ENCODE measurements at places on chromosomes 7 and 10.

GRCh38 chr7:1548438-1548831 lies 7.6 kb downstream of the TMEM184A start:
- no peak for DNase-seq

DNA sequence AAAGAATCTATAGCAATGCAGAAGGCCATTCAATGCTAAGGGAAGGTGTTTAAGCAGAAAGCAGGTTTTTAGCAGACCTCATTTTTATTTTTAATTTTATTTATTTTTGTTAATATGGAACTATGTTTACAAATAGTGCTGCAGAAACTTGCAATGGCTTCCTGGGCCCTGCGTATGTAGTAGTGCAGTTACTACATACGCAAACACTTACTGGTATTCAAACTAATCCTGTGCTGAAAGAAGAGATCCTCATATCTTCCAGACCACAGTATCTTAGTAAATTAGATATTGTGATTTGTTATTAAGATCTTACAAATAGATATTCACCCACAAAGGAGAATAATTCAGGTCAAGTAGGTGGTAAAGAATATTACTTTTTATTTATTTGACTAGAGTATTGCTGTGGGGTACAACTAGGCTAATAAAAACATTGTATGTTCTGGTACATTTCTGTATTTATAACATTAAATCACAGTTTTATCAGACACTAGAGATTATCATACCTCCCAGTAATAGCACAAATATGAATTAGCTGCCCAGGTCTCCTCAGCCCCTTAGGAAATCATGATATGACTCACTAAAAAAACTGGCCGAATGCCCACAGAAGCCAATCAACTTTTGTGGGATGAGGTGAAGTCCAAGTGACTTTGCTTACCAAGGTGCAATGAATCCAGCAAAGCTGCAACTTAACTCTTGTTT lies 57.6 kb downstream of the RNLS start:
- DNase-seq, result no peak

DNA sequence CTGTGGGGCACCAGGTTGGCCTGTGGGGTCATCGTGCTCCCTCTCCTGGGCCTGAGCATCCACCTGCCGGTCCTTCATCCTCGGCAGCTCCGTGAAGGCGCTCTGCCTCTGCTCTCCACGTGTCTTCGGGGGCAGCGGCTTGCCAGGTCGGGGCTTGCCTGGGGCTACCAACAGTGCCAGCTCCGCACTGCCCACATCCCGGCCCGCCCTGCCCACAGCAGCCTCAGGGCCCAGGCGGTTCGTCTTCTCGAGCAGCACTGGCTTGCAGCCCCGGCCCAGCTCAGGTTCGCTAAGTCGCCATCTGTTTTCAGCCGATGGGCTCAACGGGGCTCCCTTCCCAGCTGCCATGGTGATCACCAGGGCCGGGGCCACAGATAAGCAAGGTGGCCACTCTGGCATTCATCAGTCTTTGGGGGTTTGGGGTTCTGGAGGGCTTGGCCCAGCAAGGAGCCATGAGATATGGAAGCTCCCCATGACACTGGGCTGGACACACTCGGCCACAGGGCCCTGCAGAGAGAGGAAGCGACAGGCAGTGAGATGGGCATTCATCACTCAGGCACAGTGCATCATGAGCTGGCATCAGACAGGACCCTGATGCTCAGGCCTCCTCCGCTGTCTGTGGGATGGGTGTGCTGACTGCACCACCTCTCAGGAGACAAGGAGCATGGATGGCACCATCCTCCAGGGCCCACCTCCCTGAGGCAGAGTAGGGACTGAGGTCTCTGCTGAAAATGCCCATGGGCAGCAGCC lies 15.5 kb downstream of the ZNF488 start:
- no peak for DNase-seq

DNA sequence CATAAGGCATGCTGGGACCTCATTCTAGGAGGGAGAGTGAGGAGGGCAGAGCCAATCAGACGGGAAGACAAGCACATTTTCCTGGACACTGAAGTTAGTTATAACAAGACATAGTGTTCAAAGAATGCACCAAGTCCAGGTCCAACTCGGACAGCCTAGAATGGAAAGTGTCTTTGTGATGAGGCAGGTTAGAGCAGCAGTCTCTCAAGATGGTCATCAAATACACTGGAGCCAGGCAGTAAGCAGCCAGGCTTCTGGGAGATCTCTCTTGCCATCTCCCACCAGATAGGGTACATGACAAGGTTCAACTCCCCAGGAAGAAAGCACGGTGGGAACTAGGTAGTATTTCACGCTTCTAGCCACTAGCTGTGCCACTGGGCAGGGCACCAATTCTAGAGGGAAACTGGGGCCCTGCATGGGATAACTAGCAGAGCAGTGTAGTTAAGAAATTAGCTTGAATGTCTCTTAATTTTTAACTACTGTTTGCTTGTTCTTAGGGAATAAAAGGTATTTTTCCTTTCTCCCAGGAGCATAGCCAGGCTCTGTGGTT lies 7.6 kb upstream of the GPAM start:
- no peak for DNase-seq

DNA sequence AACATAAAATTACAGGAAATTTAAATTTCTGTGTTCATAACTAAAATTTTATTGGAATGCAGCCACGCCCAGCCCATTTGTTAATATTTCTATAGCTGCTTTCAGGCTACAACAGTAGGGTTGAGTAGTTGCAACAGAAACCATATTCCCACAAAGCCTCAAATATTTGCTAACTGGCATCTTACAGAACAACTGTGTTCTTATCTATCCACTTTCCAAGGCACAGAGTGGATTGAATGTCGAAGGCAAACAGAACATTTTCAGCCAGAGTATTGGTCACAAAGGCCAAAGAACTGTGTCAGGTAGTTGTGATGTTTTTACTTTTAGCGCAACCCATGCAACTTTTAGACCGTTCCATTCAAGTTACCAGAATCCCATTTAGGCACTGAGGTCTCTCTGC lies 51.1 kb upstream of the OPN4 start:
- DNase-seq, result no peak

- no peak for DNase-seq
These were observed 105.0 kb upstream of the DGKB start for GRCh38 chr7:15007507-15007906.

GRCh38 chr10:62818426-62819011 lies 2.4 kb upstream of the EGR2 start:
- no peak for DNase-seq

DNA sequence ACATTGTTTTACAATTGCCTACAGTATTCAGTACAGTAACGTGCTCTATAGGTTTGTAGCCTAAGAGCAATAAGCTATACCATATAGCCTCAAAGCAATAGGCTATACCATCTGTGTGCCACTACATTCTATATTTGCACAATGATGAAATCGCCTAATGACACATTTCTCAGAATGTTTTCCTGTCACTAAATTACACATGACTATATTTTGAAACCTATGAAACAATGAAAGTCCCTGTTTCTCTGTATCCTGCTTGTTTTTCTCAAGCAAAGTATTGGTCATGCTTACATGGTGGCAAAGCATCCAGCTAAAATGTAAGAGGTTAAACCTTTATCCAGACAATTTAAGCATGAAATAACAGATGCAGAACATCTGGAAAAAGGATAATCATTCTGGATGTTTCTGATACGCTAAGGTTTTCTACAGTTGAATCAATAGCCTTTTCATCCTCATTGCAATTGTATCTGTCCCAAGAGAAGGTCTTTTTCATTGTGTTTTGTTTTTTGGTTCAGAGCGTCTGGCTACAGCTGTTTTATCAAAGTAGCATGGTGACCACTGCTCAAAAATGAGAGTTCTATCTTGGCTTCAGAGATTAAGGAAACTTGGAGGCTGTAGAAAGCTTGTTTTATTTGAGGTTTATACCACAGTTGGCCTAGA lies 81.7 kb downstream of the CSTF2T start:
- DNase-seq, result no peak
